Skin of body (tissue), 3 donors: ENCODE measurements at places on chromosomes 13 and 19. TPM values are rescaled to one million over a fixed set of nuclear protein-coding genes. Genes with fewer than 3 reads are reported as not detected.
A peak's percentile ranks its signal among the peaks of the same experiment; 100 is the strongest.

Gene MEGF8
- total RNA-seq: 11.6 TPM

Gene ZNF490
- total RNA-seq: 4.5 TPM

Gene LACC1
- total RNA-seq: 4.9 TPM

Gene NAPA
- total RNA-seq: 52.5 TPM

Gene CELF5
- total RNA-seq: 0.30 TPM

Gene TGFBR3L
- total RNA-seq: 0.59 TPM

Gene AP1M2
- 18.0 TPM for total RNA-seq

DNA sequence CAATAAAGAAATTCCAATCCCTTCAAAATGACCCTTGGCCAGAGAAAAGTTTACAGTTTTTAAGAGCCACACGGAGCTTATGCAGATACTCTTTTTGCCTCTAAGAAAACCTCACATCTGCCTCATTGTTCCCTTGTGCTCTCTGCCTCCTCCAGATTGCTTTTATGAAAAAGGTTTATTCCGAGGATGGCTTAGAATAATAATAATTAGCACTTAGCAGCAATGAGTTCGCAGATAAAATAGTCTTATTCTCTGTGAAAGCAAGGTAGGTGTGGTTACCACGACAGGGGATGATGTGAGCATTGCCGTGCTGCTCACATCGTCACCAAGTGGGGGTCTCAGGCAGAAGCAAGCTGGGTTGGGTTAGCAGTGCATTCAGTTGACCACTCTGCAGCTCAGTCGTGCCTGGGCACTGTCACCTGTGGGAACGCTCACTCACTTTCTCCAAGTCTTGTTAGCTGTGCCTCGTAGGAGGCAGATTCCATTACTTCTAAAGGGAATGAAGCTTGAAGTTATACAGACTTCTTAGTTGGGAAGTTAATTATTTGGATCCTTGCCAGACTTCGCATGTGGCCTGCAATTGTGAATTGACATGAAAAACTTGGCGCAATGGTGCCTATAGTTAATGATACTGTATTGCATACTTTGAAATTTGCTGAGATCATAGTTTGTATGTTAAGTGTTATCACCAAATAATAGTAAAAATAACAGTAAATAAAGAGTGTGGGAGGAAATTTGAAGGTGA, 157.2 kb downstream of the MYO16 start:
- peak; percentile 30 for DNase-seq

DNA sequence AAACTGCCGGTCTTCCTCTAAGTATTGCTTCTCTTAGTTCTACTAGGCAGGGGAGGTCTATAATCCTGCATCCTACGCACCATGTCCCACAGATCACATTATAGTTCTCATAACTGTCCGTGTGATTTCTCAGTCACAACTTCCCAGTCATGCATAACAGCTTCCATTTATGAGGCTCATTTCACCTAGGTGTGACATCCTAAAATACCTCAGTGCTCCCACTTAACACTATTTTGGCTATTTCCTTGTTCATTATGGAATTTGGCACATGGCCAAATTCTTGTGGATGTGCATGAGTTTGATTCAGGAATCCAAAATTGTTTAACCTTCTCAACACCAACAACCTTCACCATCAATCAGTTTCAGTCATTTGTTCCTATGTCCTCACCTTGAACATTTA, 989.9 kb downstream of the OLFM4 start:
- DNase-seq: no peak

DNA sequence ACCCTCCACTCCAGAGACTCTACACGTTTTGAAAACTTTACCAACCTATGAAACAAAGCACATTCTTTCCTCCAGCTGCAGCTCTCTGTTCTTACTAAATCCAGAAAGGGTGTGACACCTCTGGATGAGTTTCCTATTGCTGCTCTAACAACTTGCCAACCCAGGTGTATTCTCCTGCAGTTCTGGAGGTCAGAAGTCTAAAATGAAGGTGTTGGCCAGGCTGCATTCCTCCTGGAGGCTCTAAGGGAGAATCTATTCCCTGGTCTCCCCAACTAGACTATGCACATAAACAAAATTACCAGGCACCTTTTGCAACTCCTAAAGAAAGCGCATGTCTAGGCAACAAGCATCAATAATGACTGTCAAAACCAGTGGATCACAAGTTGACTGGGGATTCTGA, 128.8 kb downstream of the NUFIP1 start:
- no peak for DNase-seq

DNA sequence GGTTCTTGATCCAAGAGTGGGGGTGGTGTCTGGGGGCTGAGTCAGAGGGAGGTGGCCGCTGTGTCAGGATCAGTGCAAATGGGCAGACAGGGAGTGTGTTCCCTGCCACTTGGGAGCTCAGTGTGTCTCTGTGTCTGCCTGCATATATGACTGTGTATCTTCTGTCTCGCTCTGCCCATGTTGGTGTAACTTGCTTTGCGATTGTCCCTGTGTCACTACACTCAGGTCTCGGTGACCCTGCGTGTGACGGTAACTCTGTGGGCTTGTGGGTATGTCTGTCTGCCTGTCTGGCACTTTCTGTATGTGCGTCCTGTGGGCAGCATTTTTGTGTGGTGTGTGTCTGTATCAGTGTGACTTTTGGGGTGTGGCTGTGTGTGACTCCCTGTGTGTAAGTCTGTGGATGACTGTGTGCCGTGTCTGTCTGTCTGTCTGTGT, 8.2 kb upstream of the ERFL start:
- DNase-seq: no peak

GRCh38 chr13:109204657-109205056, 575.2 kb downstream of the MYO16 start:
- DNase-seq: no peak

DNA sequence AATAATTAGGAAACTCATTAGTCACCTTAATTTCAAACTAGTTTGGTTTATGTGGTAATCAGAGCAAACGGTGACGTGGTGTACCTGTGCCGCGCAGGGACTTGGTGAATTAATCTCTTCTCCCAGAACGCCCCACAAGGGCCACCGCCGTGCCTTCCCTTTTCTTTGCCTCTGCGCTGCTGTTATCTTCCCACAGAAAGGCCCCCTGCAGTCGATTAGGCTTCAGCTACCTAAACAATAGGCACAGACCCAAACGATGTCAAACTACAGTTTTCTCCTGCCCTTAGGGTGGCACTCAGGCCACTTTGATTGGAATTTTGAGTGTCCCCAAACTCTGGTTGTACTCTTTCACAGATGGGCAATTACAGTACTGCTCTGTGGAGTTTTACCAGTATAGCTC, 115.5 kb downstream of the GGACT start:
- no peak for DNase-seq

DNA sequence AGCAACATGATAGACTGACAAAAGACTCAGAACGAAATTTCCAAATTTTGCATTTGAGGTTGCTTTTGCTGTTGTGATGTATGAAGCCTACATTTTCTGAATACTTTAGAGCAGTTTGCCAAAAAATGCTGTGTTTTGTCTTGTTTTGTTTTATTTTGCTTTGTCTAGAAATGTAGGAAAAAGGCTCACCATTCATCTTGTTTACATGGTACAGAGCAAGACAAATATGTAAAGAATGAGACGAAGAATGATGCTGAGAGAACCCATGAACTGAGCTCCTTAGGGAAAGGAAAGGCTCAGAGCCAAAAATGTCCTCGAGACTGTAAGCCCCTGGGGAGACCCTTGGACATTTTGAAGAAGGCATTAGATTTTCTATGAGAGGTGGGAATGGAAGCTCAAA, 6.8 kb upstream of the SPART start:
- DNase-seq: no peak
